ENCODE measurements at places on chromosomes 16 and 17.

DNA sequence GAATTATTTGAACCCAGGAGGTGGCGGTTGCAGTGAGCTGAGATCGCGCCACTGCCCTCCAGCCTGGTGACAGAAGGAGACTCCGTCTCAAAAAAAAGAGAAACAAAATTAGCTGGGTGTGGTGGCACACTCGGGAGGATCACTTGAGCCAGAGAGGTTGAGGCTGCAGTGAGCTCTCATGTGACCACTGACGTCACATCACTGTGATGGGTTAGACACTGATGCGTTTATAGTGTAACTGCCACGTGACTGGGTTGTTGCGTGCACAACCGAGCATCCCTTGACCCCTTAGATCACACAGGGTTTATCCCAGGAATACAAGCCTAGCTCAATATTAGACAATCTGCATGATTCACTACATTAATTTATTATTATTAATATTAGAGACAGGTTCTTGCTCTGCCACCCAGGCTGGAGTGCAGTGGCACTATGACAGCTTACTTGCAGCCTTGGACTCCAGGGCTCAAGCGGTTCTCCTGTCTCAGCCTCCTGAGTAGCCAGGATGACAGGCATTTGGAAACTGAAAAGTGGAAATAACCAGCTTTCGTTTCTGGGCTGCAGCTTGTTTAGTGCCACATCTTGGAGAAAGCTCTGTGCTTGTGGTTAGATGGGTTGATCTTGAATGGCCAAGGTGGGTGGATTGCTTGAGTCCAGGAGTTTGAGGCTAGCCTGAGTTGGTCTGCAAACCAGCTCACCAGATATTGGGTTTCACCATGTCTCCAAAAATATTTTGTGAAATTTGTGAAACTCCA lies 26.4 kb upstream of the ABR start:
- DNase-seq = no peak

DNA sequence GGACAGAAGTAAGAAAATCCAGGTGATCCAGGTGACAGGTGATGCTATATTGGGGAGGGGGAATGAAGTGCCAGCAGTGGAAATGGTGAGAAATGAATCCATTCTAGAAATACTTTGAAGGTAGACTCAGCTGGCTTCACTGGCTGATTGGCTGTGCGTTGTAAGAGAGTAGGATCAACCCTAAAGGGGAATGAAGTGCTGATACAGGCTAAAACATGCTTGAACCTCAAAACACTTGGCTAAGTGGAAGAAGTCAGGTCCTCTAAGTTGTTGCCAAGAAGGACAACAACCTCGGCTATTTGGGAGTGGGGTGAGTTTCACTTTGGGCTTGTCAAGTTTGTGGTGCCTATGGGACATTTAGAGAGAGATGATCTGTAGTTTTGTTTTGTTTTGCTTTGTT lies 24.1 kb upstream of the SCNN1B start:
- no peak for DNase-seq

DNA sequence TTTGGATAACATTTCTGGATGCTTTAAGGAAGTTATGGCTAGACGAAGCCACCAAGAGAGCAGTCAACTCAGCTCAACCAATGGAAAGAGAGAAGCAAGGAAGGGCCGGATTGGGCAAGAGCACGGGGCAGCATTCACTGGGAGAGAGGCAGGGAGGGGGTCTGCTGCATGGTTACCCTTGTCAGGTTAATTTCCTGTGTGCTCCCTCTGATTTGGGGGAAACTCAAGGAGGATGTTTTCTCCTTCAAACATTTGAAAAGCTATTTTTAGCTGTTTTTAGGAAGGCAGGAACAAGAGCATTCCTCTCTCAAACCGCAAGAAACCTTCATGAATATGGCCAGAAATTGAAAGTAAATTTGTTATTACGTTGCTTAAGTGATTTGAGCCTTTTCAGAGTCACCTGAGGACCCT lies 118.5 kb upstream of the ZFHX3 start:
- DNase-seq = no peak

DNA sequence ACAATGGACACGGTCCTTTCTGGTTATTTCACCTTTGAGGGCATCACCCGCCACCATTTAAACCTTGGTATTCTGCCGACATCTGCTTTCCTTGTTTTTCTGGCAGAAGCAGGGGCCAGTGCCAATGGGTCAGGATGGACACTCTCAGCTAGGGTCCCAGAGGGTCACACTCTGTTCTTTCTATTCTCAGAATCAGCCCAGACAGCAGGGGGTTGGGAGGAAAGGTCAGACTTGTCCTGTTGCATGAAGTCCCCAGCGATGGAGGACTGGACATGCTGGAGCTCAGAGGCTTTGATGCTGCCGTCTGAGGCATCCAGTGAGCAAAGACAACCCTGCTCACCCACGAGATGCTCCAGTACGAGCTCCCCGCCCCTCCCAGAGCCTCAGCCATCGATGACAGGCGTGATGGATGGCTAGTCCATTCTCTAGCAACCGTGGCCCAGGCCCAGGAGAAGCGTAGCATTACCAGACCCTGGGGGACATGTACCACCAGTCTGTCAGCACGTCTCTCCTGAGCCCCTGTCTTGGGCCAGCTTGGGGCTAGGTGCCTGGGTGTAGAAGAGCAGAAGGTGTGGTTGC lies 62.0 kb downstream of the FOXL1 start:
- no peak for DNase-seq

- DNase-seq = no peak
Measured at GRCh38 chr16:680625-680945, 375 bp downstream of the STUB1 start.

- no peak for DNase-seq
Measured at GRCh38 chr17:62611292-62611691, 16.2 kb upstream of the MRC2 start.

GRCh38 chr16:1991948-1992703 lies 2.4 kb downstream of the SYNGR3 start:
- peak; percentile 74 for DNase-seq

DNA sequence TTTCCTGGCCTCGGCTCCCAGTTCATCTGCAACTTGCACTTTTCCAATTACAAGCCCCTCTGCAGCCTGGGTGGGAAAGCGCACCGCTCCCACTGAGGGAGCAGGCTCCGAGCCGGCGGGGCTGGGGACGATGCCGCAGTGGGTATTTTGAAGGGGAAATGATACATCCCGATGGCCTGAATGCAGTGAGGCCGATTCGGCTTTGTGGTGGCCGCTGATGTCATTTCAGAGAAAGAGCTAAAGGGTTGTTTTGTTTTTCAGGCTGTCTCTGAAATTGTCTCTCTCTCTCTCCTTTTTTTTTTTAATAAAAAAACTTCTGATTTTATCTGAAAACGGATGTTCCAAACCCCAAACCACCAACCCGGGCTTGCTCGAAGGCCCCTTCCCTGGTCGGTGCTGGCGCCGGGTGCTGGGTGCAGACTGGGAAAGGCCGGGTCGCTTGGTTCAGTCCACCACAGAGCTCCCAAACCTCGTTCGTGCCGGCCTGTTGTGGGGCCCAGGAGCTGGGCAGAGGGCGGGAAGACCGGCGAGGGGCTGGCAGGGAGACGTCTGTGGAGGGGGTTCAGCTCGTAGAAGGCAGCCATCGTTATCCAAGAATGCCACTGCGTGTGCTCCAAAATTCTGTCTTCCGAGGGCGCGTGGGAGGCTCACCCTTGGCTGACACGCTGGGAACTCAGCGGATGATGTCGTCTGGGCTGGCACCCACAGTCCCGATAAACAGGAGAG lies 102.8 kb downstream of the FOXL1 start:
- no peak for DNase-seq

GRCh38 chr16:67268136-67268579 lies 11.2 kb upstream of the PLEKHG4 start:
- DNase-seq = peak; percentile 91
